ENCODE measurements at places on chromosomes 5 and 9.

DNA sequence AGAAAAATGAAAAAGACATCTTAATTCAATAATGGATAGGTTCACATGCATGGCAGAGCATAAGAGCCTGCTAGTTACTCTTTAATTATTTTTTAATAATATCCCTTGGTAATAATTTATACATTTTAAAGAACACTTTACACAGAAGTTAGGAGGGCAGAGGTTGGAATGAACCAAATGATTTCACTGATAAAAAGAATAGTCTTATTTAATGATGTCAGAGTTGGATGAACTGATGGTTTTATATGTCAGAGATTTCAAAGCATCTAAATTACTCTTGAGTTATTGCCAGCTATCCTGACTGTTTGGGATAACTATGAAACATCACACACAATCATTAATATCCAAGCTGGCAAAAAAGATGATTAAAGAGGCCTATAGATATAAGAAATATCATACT is 244.8 kb downstream of the CSNK1G3 start:
- no peak for DNase-seq

- DNase-seq: no peak
These were observed 82.3 kb downstream of the CEMIP2 start for GRCh38 chr9:71685988-71686387.

- no peak for DNase-seq
These were observed 31.6 kb downstream of the ABLIM3 start for GRCh38 chr5:149172709-149173505.

DNA sequence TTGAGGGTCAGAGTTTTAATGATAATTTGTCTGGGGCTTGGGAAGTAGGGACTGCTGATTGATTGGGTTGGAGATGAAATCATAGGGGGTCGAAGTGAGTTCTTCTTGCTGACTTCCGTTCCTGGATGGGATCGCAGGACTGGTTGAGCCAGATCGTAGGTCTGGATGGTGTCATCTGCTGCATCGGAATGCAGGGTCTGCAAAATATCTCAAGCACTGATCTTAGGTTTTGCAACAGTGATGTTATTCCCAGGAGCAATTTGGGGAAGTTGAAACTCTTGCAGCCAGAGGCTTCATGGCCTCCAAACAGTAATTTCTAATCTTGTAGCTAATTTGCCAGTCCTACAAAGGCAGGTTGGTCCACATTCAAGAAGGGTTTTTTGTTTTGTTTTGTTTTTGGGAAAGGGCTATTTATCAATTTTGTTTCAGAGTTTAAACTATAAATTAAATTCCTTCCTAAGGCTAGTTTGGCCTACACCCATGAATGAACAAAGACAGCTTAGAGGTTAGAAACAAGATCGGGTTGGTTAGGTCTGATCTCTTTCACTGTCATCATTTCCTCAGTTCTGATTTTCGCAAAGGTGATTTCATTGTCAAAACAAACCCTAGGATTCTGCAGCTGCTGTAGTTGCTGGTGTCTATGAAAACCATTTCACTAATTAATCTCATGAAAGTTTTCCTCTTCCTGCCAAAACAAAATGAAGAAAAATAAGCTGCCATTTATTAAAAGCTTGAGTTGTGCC is 388.0 kb downstream of the TMEM232 start:
- no peak for DNase-seq

GRCh38 chr9:17063535-17064135 is 71.2 kb upstream of the CNTLN start:
- DNase-seq: peak; percentile 4

DNA sequence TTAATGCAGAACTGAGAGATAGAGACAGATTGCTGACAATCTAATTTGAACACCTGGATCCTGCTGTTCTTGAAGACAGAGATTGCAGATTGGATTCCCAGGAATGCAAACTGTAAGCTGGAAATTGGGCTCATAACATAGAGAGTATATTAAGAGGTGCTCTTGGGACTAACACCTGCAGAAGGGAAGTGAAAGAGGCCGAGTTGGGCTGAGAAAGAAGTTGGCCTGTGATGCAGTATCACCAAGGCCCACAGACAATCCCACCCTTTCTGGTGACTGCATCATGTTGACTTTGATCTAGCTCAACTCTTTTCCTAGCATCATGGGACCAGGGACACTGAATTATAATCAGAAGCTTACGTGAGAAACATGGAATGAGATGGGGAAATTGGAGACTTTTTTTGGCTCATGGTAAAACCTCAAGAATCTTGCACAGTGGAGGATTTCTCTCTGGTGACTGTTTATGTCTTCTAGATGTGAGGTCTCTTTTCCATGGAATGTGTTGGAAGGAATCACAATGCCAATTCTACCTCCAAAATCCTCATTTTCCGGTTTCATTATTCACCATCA is 36.5 kb upstream of the NUDT12 start:
- DNase-seq: no peak

DNA sequence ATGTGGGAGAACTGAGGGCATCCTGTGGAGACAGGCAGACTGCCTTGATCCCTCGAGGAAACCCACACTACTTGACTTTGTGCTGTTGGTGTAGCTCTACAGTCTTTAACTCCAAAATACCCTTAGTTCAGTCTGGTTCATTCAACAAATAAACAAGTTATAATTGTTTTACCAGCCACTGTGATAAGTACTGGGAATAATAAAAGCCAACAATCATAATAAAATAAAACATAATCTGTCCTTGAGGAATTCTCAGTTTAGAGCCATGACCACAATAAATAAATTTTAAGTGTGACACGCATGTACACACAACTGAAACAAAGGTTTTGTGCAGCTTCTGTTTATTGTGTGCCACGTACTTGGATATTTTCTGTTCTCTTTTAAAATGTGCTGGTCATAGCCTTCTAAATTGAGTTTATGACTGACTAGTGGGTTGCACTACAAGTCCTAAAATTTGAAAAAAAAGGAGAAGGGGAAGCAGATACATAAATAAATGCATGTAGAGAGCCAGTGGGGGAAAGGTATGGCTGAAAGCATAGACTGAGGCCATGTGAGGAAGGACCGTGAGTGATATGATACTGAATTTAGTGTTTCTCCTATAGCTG is 6.2 kb upstream of the SCAMP1 start:
- DNase-seq: no peak

- DNase-seq: no peak
These were observed 206.5 kb downstream of the KCTD16 start for GRCh38 chr5:144377207-144377606.

GRCh38 chr9:18920141-18921084 is 112.6 kb downstream of the SAXO1 start:
- DNase-seq: no peak

DNA sequence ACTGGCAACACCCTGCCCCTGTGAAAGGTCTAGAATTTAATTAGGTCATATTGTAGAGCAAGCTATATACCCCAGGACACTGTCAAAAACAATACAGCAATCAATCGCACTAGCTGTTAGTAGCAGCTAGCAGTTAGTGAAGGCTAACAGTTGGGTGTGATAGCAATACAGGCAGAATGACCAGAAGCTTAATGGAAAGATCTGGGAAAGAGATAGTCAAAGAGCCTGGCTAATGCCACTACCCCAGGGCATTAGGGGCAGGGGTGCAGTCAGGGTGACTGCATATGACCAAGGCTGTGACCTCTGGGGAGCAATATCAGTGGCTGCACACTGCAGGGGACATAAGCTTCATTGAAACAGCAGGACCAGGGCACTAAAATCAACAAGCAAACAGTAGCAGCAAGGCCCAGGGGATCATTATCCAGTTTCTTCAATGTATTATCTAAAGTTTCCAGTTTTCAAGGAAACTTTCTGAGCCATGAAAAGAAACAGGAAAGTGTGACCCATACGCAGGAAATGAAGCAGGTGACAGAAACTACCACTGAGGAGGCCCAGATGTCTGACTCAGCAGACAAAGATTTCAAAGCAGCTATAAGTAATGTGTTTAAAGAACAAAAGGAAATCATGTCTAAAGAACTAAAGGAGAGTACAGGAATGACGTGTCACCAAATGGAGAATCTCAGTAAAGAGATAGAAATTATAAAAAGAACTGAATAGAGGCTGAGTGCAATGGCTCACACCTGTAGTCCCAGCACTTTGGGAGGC is 82.4 kb downstream of the ZNF354C start:
- DNase-seq: no peak

All from SW 1271 (cell line).